ENCODE measurements at places on chromosomes 16 and 17. TPM values are rescaled to one million over a fixed set of nuclear protein-coding genes. Genes with fewer than 3 reads are reported as not detected.

DNA sequence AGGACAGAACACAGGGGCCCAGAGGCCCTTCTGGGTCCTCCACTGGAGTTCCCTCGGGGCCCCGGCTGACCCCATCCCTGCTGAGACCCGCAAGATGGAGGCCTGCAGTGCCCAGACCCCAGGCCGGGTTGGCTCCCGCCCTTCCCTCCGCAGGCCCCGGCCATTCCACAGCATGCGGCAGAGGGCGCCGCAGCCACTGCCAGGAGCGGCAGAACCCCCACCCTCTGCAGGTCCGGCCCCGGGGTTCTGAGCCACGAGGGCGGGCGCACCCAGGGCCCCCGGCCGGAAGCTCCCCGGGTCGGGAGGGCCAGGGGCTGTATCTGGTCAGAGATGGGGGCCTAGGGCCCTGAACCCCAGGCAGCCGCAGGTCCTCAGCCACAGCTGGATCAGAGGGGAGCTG, 2.4 kb upstream of the PERCC1 start:
- no peaks in the 10 kb centered on the region for H3K36me3 ChIP-seq
- no peak overlapping the region for H3K4me3 ChIP-seq
- H3K27me3 ChIP-seq = peaks cover 23% of the 10 kb centered on the region
- no peaks in the 10 kb centered on the region for H3K4me1 ChIP-seq
- no peak overlapping the region for H3K27ac ChIP-seq

The TERF2IP gene
- total RNA-seq = 83.2 TPM

DNA sequence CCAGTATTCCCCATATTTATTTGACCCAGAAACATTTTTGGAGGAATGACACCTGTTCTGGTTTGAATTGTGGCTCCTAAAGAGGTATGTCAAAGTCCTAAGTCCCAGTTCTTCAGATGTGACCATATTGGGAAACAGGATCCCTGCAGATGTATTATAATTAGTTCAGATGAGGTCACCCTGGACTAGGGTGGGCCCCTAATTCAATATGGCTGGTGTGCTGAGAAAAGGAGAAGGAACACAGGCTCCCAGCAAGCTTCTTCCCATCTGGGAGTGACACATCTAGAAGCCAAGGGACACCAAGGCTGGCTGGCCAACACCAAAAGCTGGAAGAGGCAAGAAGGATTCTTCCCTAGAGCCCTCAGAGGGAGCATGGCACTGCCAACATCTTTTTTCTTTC, 3.8 kb upstream of the GCSH start:
- DNase-seq = no peak
- H3K27ac ChIP-seq = no peak overlapping the region
- no peaks in the 10 kb centered on the region for H3K27me3 ChIP-seq
- no peak overlapping the region for H3K4me3 ChIP-seq
- peaks cover 4% of the 10 kb centered on the region for H3K4me1 ChIP-seq

DNA sequence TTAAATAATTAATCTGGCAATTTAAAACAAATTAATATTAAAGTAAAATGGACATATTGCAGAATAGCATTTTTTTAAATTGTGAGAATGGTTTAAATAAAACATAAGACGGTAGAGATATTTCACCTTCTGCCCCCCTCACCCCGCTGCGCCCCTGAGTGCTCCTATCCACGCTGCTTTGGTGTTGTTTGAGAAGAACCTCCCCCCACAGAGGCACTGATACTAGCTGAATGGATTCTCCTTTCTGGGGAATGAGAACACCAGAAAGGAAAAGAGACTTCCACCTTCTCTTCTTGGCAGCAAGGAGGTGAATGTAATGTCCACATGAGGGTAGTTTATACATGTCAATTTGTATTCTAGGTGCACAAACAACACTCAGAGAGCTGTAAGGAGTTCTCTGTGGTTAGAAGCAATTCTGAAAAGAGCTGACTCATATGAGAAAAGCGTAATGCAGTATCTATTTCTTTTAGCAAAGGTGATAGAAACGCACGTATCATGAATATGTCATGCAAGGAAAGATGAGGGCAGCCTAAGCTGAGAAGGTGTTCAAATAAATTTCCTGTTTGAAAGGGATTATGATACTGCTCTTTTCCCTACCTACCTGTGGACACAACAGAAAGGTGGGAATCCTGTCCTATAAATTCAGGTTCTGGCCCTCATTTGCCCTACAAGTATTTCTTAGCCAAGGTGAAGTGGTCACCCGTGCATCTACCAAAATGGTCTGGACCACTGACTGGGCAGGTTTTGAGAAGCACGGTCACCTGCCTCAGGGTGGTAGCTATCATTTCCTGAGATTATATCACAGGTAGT, 126.9 kb downstream of the PARN start:
- H3K4me1 ChIP-seq = peaks cover 39% of the 10 kb centered on the region
- no peaks in the 10 kb centered on the region for H3K27me3 ChIP-seq
- no peaks in the 10 kb centered on the region for H3K36me3 ChIP-seq
- no peak overlapping the region for H3K4me3 ChIP-seq
- no peak for DNase-seq
- peak overlapping the region; percentile 42 for H3K27ac ChIP-seq

The ZNF205 gene
- 15.3 TPM for total RNA-seq

The GFAP gene
- total RNA-seq = not detected

The PRDM7 gene
- not detected for total RNA-seq

GRCh38 chr16:67936880-67937605, 393 bp upstream of the PSMB10 start:
- no peaks in the 10 kb centered on the region for H3K27me3 ChIP-seq
- no peak for DNase-seq
- peaks cover 17% of the 10 kb centered on the region for H3K4me1 ChIP-seq
